Astrocyte of the cerebellum (primary cell): ENCODE measurements at places on chromosomes 1 and 21.

DNA sequence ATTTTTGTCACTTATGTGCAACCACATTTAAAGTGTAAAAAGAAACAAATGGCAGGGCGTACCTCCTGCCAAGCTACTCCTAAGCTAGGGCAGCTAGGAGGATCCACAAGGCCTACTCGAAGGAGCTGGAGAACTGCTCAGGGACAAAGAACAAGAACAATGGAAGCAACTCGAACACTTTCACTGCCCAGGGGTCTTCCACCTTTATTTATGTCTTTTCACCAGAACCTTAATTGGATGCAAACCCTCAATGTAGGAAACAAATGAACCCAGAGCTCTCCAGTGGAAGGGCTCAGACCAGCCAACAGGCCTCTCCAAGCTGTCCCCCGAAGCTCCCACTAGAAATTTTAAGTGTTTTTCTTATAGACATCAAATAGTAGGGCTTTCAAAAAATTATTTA, 39.9 kb downstream of the C1orf198 start:
- DNase-seq = no peak

DNA sequence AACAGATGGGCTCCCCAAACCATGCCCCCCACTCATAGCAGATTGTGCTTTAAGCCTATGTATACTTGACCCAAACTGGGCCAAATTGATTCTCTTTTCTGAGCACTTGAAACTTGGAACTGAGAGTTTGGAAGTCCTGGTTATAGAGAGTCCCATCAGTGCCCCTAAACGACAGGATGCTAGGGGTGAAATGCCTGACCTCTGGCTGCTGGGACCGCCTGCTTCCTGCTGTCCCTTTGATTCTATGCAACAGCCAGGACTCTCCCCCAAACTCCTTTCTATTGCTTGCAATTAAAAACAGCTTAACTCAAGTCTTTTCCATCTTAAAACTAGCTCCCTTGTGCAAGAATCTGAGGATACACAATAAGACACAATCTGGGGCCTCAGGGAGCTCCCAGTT, 4.7 kb downstream of the C1orf210 start:
- DNase-seq = no peak

- DNase-seq = no peak
Measured at GRCh38 chr1:17923666-17924065, 168.5 kb downstream of the ACTL8 start.

- DNase-seq = no peak
Measured at GRCh38 chr21:39961251-39961650, 94.0 kb downstream of the PCP4 start.

- peak; percentile 93 for DNase-seq
Measured at GRCh38 chr21:44869781-44870747, 3.4 kb downstream of the PTTG1IP start.

- DNase-seq = no peak
Measured at GRCh38 chr1:164504749-164505148, 54.2 kb upstream of the PBX1 start.

- peak; percentile 20 for DNase-seq
Measured at GRCh38 chr1:26887125-26887524, 3.0 kb downstream of the GPN2 start.

GRCh38 chr1:103108376-103109150, at the start of gene COL11A1:
Gene COL11A1 (minus strand): TSS chr1:103108522. CDS start chr1:103108178, 344 bp downstream.
- DNase-seq = peak; percentile 35

GRCh38 chr1:9331016-9331415, 38.3 kb downstream of the SPSB1 start:
- DNase-seq = no peak

- DNase-seq = peak; percentile 6
Measured at GRCh38 chr1:25096307-25097150, 135.8 kb downstream of the SYF2 start.

GRCh38 chr1:240956020-240956419, 344.1 kb upstream of the GREM2 start:
- no peak for DNase-seq

DNA sequence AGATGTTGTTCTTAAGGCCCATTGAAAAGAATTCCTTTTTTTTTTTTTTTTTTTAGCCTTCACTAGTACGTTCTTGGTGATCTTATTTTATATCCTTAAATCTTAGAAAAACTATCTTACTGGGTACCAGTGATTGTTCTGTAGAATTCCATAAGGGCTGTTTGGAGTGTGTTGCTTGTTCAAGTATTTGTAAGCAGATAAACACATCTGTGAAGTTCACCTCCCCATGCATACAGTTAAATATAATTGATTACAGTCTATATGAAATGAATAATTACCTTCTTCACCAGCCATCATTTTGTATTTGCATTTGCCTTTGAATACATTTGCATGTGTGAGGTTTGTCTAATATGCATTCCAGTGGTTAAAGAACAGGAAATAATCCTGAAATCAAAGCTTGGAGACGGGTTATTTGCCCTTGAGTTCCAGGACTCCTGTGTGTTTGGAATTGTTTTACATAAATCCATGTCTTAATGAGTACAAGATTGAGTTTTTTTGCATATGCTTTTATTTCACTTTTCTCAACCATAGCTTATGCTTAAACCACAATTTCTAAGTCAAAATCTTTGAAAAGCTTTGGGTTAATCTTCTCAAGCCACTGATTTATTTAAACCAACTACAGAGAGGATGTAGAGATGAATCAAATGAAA, 73.1 kb downstream of the VPS13D start:
- DNase-seq = peak; percentile 67

- no peak for DNase-seq
Measured at GRCh38 chr1:2003541-2004131, at the start of gene CFAP74. Gene CFAP74 (minus strand): TSS chr1:2003786. CDS start chr1:1990956, 12,830 bp downstream.

GRCh38 chr1:9111357-9111691, 17.6 kb downstream of the GPR157 start:
- no peak for DNase-seq

DNA sequence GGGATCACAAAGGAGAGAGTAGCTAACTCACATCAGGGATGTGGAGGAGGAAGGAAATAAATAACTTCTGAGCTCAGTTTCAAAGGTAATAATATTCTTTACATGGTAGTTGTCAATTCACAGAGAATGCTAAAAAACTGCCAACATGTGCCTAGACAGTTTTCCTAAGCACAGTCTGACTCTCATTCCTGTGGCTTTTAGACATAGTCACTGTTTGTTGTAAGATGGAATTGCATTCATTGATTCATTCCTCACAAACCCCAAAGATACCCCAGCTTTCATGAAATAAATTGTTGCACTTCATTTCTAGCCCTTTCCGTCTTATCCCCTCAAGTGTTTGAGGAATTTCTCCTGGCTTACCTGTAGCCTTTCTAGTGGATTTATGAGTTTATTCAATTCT, 263.9 kb downstream of the NTNG1 start:
- DNase-seq = peak; percentile 69

- no peak for DNase-seq
Measured at GRCh38 chr1:58251430-58252073, 295.0 kb downstream of the OMA1 start.

DNA sequence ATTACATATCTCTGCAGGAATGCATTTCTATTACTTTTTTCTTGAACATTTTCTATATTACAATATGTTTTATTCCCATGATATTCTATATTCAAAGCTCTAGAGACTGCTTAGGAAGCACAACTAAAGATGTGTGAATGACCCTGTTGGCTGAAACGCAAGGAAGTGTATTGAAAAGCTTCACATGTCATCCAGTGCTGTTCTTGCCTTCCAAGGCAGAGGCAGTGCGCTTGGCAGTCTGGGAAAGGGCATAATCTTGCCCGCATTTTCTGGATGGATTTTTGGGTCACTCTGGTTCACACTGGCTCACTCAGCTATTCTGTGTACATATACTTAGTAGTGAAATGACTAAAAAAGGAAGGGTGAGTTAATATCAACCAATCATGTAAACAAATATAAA, 262.4 kb downstream of the PTPRC start:
- no peak for DNase-seq

- no peak for DNase-seq
Measured at GRCh38 chr1:187655104-187655503, 826.4 kb downstream of the PLA2G4A start.
